ENCODE measurements at places on chromosomes 12 and 14. TPM values are rescaled to one million over a fixed set of nuclear protein-coding genes. Genes with fewer than 3 reads are reported as not detected.

FRMD6 gene
- 0.93 TPM for total RNA-seq

DNA sequence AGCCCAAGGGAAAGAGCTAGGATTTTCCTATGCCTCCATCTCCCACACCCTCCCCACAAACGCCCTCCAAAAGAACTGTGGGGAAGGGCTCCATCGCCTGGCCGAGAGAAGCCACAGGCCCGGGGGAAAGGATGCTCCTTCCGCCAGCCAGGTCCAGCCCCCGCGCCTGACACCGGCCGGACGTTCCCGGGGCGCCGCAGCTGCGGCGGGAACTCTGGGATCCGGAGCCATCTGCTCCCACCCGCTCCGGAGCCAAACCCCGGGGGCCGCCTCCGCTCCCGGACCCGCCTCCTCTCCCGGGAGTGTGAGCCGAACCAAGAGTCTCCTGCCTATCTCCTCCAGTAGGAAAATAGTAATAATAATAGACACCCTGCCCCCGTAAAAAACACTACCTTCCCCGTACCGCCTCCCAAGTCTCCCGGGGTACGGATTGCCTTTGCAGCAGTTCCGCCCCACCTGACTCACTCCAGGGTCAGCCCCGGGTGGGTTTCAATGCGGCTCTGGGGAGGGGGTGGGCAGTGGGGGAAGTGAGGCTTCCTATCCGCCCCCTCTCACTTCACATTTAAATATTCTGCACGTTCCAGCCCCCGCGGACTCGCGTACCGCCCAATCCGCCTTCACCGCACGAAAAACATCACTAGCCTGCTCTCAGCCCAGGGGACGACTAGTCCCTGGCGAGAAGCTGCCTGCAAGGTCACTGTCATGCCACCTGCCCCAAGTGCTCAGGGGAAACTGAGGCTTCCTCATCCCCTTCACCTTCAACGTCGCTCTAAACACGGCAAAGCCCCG, 2.4 kb downstream of the AGAP2 start:
- H3K36me3 ChIP-seq = peaks cover 81% of the 10 kb centered on the region
- no peak overlapping the region for H3K4me3 ChIP-seq
- H3K27me3 ChIP-seq = no peaks in the 10 kb centered on the region
- H3K27ac ChIP-seq = peak overlapping the region; percentile 38
- H3K4me1 ChIP-seq = peaks cover 22% of the 10 kb centered on the region
- DNase-seq = no peak

CD27 gene
- total RNA-seq = 74.1 TPM

DNA sequence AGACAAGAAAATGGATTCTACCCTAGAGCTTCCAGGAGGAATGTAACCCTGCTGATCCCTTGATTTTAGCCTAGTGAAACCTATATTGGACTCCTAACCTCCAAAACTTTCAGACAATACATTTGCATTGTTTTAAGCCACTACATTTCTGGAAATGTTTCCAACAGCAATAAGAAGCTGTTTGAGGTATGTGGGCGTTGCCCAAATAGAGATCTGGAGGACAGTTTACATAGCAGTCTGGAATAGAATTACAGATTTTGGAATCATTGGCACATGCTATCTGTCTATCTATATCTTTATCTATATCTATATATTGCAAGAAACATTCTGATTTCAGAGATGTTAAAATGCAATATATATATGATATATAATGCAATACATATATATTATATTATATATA, 42.4 kb upstream of the EGLN3 start:
- H3K4me1 ChIP-seq = no peaks in the 10 kb centered on the region
- H3K27ac ChIP-seq = no peak overlapping the region
- no peaks in the 10 kb centered on the region for H3K36me3 ChIP-seq

DEPDC4 gene
- total RNA-seq = 0.84 TPM

SP7 gene
- total RNA-seq = not detected

FAM216A gene
- 23.0 TPM for total RNA-seq

NAA30 gene
- 16.5 TPM for total RNA-seq

GRCh38 chr12:117028254-117028653, 71.0 kb downstream of the TESC start:
- DNase-seq = no peak
- H3K27ac ChIP-seq = no peak overlapping the region
- H3K4me3 ChIP-seq = no peak overlapping the region
- no peaks in the 10 kb centered on the region for H3K27me3 ChIP-seq
- no peaks in the 10 kb centered on the region for H3K4me1 ChIP-seq

STON2 gene
- not detected for total RNA-seq

All from naive thymus-derived CD4-positive, alpha-beta T cell (primary cell).